Midbrain (tissue), 1 donor: ENCODE measurements at places on chromosomes 12 and 14.
A peak's percentile ranks its signal among the peaks of the same experiment; 100 is the strongest.

DNA sequence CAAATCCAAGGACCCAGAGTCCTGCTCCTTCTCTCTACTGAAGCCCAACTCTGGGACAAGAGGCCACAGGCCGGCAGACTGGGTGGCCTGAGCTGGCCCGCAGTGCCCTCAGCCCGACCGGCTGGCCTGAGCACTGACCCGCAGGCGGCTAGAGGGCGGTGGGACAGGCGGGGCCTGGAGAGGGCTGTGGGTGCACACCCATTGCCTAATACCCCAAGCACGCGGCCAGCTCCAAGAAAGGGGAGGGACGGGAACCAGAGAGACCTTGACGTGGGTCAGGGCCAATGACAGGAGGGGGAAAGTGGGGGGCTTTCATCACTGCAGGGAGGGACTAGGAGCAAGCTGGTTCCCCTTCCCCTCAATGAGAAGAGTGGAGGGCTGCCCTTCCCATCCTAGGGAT lies 2.0 kb upstream of the WNT10B start:
- no peak for DNase-seq

- no peak for DNase-seq
These were observed 55.3 kb upstream of the ACSS3 start for GRCh38 chr12:81022531-81022930.

GRCh38 chr12:83136411-83136810 lies 449.7 kb downstream of the TMTC2 start:
- DNase-seq: no peak

- DNase-seq: peak; percentile 41
These were observed 108.0 kb upstream of the MAX start for GRCh38 chr14:65210118-65210821.

- no peak for DNase-seq
These were observed 165.7 kb downstream of the SRGAP1 start for GRCh38 chr12:64010069-64010686.

GRCh38 chr12:2082321-2082720 lies 29.5 kb downstream of the CACNA1C start:
- DNase-seq: no peak

GRCh38 chr14:91038439-91038838 lies 22.0 kb downstream of the RPS6KA5 start:
- DNase-seq: no peak

- DNase-seq: no peak
These were observed 72.6 kb downstream of the BTG1 start for GRCh38 chr12:92073094-92073493.

- DNase-seq: peak; percentile 12
These were observed 45.7 kb downstream of the TEAD4 start for GRCh38 chr12:3004655-3005565.

DNA sequence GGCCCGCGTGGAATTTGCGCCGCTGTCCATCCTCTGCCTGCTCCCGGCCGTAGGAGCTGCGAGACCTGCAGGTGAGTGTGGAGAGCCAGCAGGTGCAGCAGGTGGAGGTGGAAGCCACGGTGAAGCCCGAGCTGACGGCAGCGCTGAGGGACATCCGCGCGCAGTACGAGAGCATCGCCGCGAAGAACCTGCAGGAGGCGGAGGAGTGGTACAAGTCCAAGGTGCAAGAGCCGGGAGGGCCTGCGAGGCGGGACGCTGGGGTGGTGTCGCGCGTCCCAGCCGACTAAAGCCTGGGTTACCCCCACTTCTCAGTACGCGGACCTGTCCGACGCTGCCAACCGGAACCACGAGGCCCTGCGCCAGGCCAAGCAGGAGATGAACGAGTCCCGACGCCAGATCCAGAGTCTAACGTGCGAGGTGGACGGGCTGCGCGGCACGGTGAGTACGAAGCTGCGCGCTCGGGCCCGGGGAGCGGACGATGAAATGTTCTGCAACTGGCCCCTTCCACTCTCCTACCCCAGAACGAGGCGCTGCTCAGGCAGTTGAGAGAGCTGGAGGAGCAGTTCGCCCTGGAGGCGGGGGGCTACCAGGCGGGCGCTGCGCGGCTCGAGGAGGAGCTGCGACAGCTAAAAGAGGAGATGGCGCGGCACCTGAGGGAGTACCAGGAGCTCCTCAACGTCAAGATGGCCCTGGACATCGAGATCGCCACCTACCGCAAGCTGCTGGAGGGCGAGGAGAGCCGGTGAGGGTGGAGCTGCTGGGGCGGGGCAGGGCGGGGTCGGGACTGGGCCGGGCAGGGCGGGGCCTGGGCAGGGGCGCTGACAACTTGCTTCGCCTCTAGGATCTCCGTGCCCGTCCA lies 2.1 kb downstream of the PRPH start:
- DNase-seq: no peak

DNA sequence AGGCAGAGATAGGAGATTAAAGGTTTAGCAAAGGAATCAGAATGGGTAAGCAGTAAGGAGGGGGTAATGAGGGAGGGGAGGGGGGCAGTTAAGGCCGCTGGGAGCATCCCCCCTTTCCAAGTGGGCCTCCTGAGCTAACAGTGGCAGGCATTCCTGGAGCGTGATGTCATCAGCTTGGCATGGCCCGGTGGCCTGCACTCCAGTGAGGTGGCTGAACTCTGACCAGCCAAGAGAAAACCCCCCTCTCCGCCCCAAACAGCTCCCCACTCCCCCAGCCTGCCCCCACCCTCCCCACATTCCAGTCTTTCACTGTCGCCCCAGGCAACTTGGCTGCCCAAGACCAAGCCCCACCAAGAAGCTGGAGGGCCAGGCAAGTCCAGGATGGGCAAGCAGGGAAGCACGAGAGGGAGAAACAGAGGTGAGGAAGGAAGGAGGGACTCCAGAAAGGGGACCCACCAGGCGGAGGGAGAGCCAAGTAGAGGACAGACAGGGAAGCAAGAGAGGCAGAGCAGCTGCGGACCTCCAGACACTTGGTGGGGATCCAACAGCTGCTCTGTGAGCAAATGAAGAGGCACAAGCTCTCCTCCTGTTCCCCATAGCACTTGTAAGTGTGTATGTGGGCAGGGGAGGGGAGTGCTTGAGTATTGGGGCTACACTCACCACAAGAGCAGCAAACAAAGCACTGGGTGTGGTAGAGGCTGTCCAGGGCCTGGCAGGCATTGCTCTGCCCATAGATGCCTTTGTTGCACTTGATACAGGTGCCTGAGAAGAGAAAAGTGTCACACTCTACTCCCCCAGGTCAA lies 4.5 kb downstream of the AJUBA start:
- no peak for DNase-seq

GRCh38 chr14:63896278-63896720 lies 43.5 kb downstream of the SYNE2 start:
- no peak for DNase-seq

DNA sequence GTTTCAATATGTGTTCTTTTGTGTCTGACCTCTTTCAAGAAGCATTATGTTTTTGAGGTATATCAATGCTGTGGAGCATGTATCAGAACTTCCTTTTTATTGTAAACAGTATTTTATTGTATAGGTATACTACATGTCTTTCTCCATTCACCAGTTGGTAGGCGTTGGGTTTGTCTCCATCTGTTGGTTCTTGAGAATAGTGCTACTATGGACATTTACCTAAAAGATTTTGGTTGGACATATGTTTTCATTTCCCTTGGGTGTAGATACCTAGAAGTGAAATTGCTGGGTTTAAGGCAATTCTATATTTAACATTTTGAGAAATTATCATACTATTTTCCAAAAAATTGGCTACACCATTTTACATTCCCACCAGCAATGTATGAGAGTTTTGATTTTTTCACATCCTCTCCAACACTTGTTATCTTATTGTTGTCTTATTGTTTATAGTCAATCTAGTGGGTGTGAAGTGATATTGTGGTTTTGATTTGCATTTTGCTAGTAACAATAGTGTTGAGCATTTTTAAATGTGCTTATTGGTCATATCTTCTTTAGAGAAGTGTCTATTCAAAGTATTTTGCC lies 409.2 kb downstream of the IPO8 start:
- DNase-seq: no peak

DNA sequence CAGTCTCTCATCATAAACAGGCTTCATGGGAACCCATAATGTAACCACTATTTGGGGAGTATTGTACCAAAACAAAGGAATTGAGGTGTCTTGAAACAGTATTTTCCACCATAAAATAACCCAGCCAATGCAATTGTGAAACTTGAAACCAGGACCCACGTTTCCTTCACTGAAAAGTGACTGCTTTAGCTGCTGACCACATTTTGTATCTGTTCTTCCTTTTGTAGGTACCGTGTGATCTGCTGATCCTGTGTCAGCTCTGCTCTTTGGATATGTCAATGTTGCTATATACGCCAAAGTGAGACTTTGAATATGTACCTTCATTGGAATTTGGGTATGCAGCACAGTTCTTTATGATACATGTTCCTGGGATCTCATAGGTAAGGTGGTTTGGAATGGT lies 95.1 kb upstream of the CNTN1 start:
- no peak for DNase-seq

- peak; percentile 78 for DNase-seq
These were observed at the start of gene DTX3 for GRCh38 chr12:57604454-57604991. Gene DTX3 (plus strand): TSS chr12:57604824. CDS start chr12:57606518, 1,694 bp downstream.

GRCh38 chr12:105820429-105821125 lies 318.2 kb downstream of the NUAK1 start:
- peak; percentile 30 for DNase-seq

- DNase-seq: no peak
These were observed 603 bp upstream of the LRR1 start for GRCh38 chr14:49598189-49598484.

GRCh38 chr12:131487388-131488124 lies 223.3 kb upstream of the SFSWAP start:
- peak; percentile 36 for DNase-seq

- no peak for DNase-seq
These were observed 5.7 kb upstream of the MLF2 start for GRCh38 chr12:6758506-6759095.

GRCh38 chr14:34592623-34593022 lies 37.3 kb downstream of the SNX6 start:
- DNase-seq: no peak

DNA sequence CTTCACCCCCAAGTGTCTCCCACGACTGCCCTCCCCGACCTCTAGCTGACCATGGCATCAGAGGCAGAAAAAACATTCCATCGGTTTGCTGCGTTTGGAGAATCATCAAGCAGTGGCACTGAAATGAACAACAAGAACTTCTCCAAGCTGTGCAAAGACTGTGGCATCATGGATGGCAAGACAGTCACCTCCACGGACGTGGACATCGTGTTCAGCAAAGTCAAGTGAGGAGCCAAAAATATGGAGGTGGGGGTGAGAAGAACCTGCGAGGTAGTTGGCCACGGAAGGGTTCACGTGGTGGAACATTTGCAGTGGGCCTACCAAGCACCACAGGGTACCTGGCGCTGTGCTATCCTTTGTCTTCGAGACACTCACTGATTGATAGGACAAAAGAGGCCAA lies 514 bp downstream of the TPPP2 start:
- no peak for DNase-seq

DNA sequence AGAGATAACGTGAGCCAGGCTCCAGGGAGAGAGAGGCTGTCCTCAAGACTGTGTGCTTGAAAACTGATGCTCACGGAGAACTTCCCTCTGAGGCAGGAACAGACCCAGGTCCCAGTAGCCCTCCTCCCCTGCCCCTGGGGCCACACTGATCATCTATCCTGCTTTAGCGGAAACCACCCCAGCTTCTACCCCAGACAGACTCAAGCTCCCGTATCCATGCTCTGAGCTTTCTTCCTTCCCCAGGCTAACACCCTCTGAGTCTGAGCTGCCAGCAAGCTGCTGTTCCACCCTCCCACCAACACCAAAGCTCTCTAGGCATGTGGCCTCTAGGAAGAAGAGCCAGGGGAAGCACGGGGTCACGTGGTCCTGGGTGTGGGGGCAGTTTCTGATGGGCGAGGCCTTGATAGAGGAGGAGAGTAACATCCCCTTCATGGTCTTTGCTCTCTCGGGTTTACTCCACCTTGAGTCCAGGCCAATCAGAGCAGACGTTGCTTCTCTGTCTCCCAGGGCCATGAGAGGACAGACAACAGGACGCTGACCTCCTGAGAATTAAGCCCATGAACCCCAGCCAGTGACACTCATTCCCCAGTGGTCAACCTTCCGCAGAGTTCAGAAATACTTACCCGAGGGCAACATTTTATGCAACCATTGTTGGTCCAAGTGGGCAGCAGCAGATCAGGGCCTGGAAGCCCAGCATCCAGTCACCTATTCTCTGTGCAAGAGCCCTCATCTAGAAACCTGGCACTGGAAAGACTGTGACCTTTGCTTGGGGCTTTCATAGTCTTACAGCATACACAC lies 1.4 kb downstream of the PCK2 start:
- DNase-seq: no peak

DNA sequence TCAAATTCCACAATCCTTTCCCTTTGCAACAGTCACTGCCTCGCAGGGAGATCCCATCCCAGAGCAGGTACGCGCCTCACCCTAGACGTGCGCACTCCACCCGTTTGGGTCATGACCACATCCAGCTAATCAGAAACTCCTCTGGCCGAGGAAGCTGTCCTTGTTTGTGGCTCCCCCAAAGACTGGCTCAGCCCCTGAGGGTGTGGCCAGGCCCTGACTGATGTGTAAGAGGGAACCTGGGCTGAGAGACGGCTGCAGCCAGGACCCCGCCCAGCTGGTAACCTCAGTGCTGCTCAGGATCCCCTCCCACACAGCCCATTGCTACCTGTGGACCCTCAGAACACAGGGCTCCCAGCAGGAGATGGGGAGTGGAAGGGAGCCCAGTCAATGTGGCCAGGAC lies 183.2 kb upstream of the SFSWAP start:
- DNase-seq: no peak

- no peak for DNase-seq
These were observed 5.8 kb downstream of the CFAP54 start for GRCh38 chr12:96495155-96495554.

DNA sequence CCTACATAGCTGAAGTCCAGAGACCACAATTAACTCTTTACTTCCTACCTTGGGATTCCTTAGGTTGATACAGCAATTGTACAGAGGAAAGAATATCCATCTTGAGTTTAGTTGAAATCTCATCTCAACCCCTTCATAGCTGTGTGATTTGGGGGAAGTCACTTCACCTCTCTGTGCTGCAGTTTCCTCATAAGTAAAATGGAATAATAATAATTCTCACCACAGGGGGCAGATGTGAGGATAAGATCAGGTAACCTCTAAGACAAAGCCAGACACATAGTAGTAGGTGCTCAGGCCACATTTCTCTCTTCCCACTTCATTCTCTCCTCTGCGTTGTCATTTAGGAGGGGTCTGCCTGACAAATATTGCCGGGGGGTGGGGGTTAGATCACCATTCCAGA lies 6.7 kb downstream of the FOXN4 start:
- no peak for DNase-seq

DNA sequence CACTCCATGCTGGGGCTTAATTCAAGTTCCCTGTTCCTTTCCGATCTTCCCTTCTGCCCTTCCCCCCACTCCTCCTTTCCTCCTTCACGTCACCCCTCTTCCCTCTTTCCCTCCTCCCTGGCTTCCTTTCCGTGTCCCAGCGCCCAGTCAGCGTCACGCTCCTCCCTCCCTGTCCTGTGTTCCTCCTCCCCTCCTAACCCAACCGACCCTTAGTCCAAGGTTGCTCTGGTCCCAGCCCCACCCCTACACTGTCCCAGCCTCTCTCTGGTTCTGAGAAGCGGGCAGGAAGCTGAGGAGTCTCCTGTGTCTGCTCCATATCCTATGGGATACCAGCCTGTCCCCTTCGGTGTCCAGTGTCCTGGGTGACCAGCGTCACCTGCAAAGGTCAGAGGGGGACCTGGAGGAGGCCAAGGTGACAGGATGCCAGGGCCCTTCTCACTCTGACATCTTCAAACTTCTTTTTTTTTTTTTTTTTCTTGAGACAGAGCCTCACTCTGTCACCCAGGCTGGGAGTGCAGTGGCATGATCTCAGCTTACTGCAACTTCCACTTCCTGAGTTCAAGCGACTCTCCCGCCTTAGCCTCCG lies 56.2 kb upstream of the TSPAN9 start:
- DNase-seq: no peak

- no peak for DNase-seq
These were observed 28.6 kb downstream of the KRT76 start for GRCh38 chr12:52748578-52748977.

- no peak for DNase-seq
These were observed 7.8 kb downstream of the KRT80 start for GRCh38 chr12:52183971-52184370.
